ENCODE measurements at places on chromosomes 11 and 22. TPM values are rescaled to one million over a fixed set of nuclear protein-coding genes. Genes with fewer than 3 reads are reported as not detected.

DNA sequence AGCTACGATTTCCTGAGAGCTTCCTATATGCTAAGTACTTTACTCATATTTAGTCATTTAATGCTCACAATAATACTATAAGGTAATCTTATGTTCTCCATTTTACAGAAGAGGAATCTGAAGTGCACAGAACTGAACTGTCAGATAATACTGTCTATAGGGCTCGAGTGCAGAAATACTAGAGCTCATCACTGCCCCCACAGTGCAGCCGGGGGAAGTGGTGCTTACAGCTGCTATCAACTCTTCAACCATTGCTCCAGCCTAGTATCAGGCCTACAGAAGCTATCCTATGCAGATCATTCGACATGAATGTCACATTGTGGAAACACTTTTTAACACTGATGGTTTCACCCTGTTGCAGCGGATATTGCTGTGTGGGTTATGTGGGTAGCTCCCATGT, 929.9 kb downstream of the NTM start:
- DNase-seq: no peak

DNA sequence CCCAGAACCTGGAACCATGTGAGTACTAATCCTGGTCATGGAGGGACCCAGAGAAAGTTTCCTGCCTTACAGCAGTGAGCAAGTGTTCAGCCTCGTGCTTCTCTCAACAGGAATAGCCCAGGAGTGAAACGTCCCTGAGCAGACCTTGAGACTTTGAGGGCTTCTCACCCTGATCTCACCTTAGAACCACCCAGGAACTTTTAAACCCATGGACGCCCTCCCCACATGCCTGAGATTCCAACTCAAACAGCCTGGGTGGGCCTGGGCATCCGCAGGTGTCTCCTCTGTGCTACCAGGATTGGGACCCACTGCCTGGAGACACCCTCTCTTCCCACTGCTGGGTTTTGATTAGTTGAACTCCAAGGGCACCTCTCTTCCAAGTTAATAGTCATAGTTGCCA, 297.2 kb downstream of the NTM start:
- no peak for DNase-seq

- DNase-seq: no peak
Measured at GRCh38 chr11:10604340-10604748, 35.9 kb upstream of the LYVE1 start.

- DNase-seq: no peak
Measured at GRCh38 chr11:110977661-110978060, 265.4 kb upstream of the ARHGAP20 start.

DNA sequence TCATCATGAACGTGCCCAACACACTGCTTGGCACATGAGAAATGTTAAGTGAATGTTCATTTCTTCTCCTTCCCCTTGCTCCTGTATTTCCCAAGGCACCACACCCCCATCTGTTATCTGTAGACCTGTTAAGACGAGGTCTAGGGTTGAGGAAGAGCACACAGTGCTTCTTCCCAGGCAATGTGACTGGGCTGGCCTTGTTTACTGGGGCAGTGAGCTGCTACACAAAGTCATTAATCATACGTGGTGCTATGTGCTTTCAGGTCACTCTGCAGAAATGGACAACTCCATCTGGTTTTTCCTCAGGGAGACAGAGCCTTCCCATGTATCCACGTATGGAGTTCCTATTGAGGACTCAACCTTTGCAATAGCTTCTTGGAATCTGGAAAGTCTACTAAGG, 118.7 kb downstream of the KCNC1 start:
- DNase-seq: no peak

- DNase-seq: no peak
Measured at GRCh38 chr11:64384981-64385944, 26.3 kb downstream of the RPS6KA4 start.

Gene RIBC2
- total RNA-seq: 6.3 TPM

Data from activated CD4-positive, alpha-beta T cell treated with anti-CD3 and anti-CD28 coated beads for 36 hours (primary cell).